ENCODE measurements at places on chromosomes 4 and X.

DNA sequence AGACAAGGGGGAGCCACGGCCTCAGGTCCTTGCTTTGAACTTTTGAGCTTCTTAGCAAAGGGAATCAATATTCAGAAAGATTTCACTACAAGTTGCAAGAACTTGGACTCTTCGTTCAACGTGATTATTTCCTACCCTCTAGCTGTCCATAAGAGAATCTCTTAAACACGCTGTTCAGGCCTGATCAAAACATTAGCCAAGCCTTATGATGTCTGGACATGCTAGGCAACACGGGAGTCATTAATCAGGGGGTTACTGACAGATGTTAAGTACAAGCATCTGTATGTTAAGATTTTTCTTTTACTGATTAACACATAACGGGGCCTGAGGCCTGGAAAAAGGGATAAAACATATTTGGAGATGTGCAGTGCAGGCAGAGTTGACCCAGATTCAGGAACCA lies 138.9 kb upstream of the IL1RAPL2 start:
- no peak for DNase-seq

GRCh38 chr4:123606946-123607542 lies 210.4 kb downstream of the SPRY1 start:
- DNase-seq: no peak

DNA sequence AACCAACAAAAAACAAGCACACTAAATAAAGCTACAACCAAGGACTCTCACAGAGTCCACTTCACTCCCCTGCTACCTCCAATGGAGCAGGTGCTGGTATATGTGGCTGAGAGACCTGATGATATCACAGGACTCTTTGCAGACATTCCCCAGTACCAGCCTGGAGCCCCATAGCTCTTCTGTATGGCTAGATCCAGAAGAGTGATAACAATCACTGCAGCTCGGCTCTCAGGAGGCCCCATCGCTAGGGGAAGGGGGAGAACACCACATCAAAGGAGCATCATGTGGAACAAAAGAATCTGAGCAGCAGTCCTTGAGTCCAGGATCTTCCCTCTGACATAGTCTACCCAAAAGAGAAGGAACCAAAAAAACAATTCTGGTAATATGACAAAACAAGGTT lies 237.1 kb upstream of the TLL1 start:
- no peak for DNase-seq

DNA sequence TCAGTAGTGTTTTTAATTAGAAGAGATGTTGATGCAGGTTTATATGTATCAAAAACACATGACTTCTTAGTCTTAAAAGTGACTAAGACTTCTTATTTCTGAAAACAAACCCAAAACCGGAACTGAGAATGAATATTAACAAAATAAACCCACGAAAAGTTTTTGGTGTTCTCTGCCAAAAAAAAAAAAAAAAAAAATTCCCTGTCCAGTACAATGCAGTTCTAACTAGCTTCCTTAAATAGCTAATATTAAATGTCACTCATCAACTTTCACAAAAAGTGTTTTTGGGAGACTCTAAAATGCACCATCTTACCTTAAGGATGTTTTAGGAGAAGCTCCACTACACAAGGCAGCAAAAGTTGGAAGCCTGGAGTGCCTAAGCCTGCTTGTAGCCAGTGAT lies 2.0 kb downstream of the ANKRD37 start:
- no peak for DNase-seq

DNA sequence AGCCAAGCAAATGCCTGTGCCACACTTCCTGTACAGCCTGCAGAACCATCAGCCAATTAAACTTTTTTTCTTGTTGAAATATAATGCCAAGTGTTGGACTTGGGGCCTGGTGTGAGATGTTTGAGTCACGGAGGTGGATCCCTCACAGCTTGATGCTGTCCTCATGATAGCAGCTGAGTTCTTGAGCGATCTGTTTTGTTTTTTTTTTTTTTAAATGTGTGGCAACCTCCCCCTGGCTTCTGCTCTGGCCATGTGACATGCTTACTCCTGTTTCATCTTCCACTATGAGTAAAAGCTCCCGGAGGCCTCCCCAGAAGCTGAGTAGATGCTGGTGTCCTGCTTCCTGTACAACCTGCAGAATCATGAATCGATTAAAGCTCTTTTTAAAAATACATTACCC lies 973.3 kb upstream of the FTHL17 start:
- DNase-seq: no peak

- no peak for DNase-seq
These were observed 28.3 kb downstream of the PRDM8 start for GRCh38 chr4:80225595-80225994.

DNA sequence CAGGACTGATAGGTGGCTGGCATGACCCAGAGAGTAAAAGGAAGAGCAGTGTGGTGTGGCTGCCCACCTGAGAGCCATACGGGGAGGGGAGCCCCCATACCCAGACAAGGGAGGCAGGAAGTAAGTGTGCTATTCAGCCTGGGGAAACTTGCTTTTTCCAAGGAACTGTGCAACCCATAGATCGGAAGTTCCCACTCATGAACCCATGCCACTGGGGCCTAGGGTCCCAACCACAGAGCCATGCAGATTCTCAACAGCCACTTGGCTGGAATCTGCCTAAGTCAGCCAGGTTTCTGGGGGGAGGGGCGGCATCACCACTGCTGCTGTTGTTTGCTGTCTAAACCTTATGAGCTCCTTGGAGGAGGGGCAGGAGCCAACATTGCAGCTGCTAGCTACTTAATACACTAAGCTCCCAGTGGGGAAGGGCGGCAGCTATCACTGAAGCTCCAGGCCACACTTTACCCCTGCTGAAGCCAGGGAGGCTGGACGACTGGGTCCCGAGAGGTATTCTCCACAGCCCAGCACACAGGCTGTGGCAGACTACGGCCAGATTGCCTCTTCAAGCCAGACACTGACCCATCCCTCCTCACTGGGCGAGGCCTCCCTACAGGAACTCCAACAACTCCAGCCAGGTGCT lies 410.4 kb downstream of the INPP4B start:
- no peak for DNase-seq

DNA sequence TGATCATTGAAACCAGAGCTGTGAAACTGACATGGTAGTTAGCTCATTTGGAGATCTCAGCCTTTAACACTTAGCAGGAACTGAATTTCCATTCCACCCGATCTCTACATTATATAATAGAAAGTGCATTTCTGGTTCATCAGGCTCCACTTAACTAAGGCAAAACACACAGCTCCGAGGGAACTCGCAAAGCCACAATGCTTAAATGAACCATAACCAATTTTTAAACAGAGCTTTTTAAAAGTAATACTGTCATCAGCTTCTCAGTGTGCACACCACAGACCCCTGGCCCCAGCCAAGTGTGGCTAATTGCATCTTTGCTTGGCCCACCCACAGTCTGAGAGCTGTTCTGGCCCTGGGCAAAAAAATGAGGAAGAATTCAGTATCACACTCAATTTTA lies 66.1 kb downstream of the DCHS2 start:
- DNase-seq: no peak

GRCh38 chr4:101669138-101669831 lies 121.2 kb upstream of the BANK1 start:
- no peak for DNase-seq

DNA sequence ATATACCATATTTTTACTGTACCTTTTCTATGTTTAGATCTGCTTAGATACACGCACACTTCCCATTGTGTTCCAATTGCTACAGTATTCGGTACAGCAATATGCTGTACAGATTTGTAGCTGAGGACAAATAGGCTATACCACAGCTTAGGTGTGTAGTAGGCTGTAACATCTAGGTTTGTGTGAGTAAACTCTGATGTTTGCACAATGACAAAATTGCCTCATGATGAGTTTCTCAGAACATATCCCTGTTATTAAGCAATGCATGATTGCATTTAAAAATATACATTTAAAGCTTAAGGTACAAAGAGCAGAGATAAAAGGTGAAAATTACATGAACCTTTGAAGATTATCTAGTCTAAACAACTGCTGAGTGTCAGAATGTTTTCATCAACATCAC lies 181.7 kb downstream of the ADGRA3 start:
- no peak for DNase-seq

GRCh38 chrX:154044091-154044490 lies 24.4 kb upstream of the IRAK1 start:
- DNase-seq: no peak

DNA sequence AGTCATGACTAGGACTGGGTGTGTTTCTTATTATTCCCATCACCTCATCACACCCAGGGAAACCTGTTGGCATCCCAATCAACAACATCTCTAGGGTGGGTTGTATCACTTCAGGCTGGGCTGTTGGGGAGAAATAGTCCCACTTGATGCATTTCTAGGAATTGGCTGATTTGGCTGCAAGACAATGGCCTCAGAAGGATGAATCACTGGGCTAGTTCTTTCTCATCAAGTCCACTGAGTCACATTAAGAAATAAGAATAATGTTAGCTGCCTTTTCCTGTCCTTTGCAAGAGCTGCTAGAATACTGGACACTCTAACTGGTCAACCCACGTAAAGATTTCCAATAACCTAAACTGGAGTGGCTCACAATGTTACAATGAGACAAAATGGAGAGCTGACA lies 104.2 kb downstream of the CHRDL1 start:
- DNase-seq: no peak

Data from activated T-cell treated with anti-CD3 and anti-CD28 coated beads for 1 hour (primary cell).